ENCODE measurements at places on chromosomes 3 and 15.

- DNase-seq = no peak
These were observed 51.7 kb downstream of the CRYGS start for GRCh38 chr3:186492385-186492984.

- no peak for DNase-seq
These were observed 944 bp upstream of the EIF4E3 start for GRCh38 chr3:71726146-71726545.

DNA sequence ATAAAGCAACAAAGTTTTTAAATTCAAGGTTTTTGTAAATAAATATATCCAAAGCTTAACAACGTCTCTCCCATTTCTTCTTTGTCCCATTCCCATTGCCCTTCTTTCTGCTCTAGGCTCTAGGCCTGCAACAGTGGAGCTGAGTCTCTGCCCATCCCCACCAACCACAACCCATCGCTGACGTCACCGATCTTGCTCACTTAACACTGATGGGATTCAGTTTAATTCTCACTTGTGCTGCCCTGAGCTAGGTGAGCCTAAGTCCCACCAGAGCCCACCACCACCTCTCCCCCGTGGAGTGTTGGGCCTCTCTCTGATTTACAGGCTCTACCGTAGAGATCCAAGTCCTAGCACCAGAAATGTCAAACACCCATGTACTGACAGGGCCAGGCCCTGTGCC lies 61.3 kb upstream of the RAB6B start:
- no peak for DNase-seq

DNA sequence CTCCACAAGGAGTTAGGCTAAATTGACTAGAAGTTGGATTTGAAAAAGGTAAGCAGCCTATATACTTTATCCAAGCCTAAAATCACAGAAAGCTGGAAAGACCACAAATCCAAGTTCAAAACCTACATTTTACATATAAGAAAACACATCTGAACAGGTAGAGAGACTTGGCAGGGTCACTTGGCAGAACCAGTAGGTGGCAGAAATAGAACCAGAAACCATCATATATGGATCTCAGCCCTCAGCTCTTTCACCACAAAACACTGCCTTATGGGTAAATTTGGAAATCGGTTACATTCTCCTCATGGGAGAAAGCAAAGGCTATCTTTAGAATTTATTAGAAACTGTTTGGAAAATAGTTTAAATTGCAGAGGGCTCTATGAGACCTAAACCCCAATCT lies 44.2 kb downstream of the MKRN2 start:
- no peak for DNase-seq

DNA sequence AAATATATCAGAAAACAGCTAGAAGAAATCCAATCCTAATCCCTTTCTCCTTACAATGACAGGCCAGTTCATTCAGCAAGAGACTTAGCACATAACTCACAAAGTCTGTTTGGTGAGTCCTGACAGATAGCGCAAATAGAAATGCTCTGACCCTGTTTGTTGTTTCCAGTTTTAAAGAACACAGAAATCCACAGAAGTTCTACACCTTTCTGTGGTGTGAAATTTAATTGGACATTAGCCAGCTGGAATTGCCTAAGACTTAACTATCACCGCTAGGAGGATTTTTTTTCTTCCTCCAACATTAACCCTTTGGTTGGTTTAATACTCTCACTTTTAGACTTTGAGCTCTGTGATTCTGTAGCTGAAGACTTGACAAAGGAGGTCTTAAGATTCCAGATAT lies 30.8 kb downstream of the HDC start:
- no peak for DNase-seq
